Esophagus mucosa (tissue), 1 donor: ENCODE measurements at places on chromosomes 7 and 10.

GRCh38 chr7:151139071-151139790, 28.3 kb downstream of the GBX1 start:
- ATAC-seq = no peak

GRCh38 chr7:84100866-84101265, 93.7 kb downstream of the SEMA3A start:
- ATAC-seq = no peak

- peak; percentile 59 for ATAC-seq
Observed at GRCh38 chr10:84333864-84334451, 5.6 kb downstream of the CCSER2 start.

- no peak for ATAC-seq
Observed at GRCh38 chr10:48547061-48547895, 57.6 kb downstream of the ARHGAP22 start.

DNA sequence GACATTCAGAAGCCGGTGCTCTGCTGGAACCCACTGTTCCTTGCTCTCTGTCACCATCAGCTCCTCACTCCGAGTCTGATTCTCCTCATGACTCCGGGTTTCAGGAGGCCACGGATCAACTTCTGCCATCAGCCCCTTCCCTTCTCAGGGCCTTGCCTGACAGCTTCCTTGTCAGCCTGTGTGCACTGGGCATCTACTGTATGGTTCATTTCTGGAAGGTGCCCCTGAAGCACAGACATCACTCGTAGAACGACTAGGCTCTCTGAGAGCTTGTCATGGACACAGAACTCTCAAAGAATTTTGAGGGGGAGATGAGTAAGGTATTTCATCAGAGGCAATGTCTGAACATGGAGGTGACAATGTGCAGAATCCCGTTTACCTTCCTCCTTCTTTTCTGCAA, 396.1 kb downstream of the TNS3 start:
- ATAC-seq = no peak
